ENCODE measurements at places on chromosomes 4 and X.

DNA sequence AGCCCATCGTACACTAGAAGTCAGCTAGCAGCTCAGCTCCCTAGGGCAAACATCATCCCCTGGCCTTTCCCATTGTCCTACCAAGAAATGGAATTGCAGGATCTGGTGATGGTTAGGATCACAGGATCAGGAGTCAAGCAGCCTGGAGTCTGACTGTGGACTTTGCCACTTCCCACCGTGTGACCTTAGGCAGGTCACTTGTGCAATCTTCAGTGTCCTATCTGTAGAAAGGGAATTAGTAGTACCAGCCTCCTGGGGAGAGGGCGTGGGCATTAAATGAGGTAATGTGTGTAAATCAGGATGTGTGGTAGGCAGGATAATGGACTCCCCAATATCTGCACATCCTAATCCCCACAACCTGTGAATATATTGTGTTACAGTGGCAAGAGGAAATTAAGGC lies 38.6 kb upstream of the APLN start:
- H3K36me3 ChIP-seq: no peaks in the 10 kb centered on the region
- no peak overlapping the region for H3K27ac ChIP-seq
- H3K27me3 ChIP-seq: no peaks in the 10 kb centered on the region
- no peak for DNase-seq

GRCh38 chrX:48592971-48593370 lies 4.3 kb upstream of the WDR13 start:
- DNase-seq: no peak
- no peaks in the 10 kb centered on the region for H3K27me3 ChIP-seq
- peaks cover 3% of the 10 kb centered on the region for H3K4me1 ChIP-seq
- H3K36me3 ChIP-seq: peaks cover 3% of the 10 kb centered on the region

GRCh38 chrX:117429501-117429900 lies 687.1 kb downstream of the KLHL13 start:
- H3K4me3 ChIP-seq: no peak overlapping the region
- DNase-seq: no peak
- H3K4me1 ChIP-seq: no peaks in the 10 kb centered on the region
- H3K27me3 ChIP-seq: no peaks in the 10 kb centered on the region
- no peaks in the 10 kb centered on the region for H3K36me3 ChIP-seq

DNA sequence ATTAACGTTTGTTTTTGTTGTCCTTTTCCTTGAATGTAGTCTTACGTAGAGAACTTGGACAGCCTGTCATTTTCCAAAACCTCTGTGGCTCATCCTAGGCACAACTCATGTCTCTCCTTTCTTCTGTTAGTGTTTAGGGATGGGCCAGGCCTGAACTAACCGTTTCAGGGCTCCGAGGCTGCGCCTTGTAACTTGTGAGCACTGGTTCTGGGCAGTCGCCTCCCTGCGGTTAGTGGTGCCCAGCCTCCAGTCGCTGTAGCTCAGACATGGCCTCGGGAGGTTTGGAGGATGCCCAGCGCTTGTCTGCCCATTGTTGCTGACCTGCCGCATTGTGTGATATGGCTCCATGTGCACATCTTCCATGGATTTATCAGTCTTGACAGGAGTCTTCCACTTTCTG lies 32.8 kb downstream of the TMEM131L start:
- H3K27ac ChIP-seq: peak overlapping the region; percentile 89
- no peak for DNase-seq
- peak overlapping the region; percentile 51 for H3K4me3 ChIP-seq
- H3K4me1 ChIP-seq: peaks cover 76% of the 10 kb centered on the region
- no peaks in the 10 kb centered on the region for H3K27me3 ChIP-seq
- H3K36me3 ChIP-seq: peaks cover 36% of the 10 kb centered on the region

GRCh38 chr4:41319553-41319952 lies 62.8 kb downstream of the UCHL1 start:
- H3K4me3 ChIP-seq: no peak overlapping the region
- no peaks in the 10 kb centered on the region for H3K4me1 ChIP-seq
- no peak overlapping the region for H3K27ac ChIP-seq
- H3K27me3 ChIP-seq: no peaks in the 10 kb centered on the region
- DNase-seq: no peak
- H3K36me3 ChIP-seq: no peaks in the 10 kb centered on the region

DNA sequence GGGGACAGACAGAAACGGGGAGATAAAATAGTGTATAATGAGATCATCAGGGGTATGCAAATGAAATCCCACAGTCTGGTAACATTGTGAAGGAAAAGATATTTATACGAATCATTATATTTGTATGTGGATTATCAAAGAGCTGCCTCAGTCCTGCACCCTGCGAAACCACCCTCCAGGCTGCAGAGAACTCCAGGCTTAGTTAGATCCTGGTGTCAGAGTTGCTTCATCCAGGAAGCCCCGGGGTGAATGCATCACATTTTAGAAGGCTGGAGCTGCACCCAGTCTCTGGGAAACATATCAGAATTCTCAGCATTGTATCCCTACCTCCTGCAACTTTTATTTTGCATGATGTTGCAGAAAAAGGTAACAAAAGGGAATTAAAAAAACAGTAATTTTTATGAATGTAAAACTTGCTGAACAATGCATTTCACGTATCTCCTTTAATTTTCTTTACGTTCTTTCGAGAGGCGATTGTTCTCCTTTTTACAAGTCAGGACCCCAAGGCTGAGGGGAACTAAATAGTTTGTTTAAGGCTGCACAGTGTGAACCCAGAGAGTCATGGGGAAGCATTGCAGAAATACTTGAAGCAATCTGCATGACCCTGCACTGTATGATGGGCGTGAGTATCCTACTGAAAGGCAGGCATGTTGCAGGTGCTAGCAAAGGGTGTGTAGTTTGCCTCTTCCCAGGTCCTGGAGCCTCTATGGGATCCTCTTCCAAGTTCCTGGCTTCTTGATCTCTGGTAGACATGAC lies 299.5 kb upstream of the CLNK start:
- no peak for DNase-seq
- H3K4me1 ChIP-seq: peaks cover 8% of the 10 kb centered on the region
- H3K4me3 ChIP-seq: no peak overlapping the region
- H3K27ac ChIP-seq: no peak overlapping the region
- no peaks in the 10 kb centered on the region for H3K36me3 ChIP-seq

DNA sequence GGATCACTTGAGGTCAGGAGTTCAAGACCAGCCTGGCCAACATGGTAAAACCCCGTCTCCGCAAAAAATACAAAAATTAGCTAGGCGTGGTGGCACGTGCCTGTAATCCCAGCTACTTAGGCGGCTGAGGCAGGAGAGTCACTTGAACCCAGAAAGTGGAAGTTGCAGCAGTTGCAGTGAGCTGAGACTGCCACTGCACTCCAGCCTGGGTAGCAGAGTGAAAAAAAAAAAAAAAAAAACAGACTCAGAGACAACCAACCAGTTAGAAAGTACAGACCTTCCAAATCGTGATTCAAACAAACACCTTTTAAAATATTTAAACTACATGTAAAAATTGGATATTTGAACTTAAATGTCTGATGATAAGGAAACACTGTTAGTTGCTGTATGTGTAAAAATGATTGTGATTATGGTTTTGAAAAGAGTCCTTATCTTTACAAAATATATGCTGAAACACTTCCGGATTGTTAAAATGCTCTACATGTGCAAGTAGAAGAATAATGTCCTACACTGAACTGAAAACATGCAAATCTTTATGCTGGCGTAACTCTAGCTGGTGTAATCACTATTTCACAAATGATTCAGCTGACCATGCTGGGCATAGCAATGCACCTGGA lies 37.8 kb downstream of the SH3KBP1 start:
- DNase-seq: no peak
- H3K27ac ChIP-seq: peak overlapping the region; percentile 46
- no peak overlapping the region for H3K4me3 ChIP-seq
- peaks cover 8% of the 10 kb centered on the region for H3K36me3 ChIP-seq
- H3K4me1 ChIP-seq: peaks cover 43% of the 10 kb centered on the region

DNA sequence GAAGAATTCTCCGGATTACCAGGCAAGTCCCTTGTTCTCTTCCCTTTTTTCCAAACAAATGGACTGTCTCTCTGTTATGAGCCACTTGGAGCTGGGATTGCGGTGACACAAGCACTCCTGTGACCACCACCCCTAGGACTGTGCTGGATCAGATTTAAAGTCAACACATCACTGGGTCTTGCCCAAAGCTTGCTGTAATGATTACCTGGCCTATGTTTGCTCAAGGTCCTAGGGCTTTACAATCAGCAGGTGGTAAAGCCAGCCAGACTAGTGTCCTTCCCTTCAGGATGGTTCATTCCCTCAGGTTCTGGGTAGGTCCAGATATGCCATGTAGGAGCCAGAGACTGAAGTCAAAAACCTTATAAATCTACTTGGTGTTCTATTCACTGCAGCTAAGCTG lies 144.7 kb downstream of the COX18 start:
- no peak for DNase-seq
- H3K36me3 ChIP-seq: no peaks in the 10 kb centered on the region
- no peaks in the 10 kb centered on the region for H3K27me3 ChIP-seq
- no peaks in the 10 kb centered on the region for H3K4me1 ChIP-seq
- H3K27ac ChIP-seq: no peak overlapping the region

GRCh38 chr4:101851672-101852071 lies 61.1 kb downstream of the BANK1 start:
- no peak overlapping the region for H3K27ac ChIP-seq
- no peak for DNase-seq

GRCh38 chr4:112751447-112751846 lies 114.5 kb downstream of the LARP7 start:
- H3K27ac ChIP-seq: no peak overlapping the region
- H3K4me1 ChIP-seq: no peaks in the 10 kb centered on the region
- no peak overlapping the region for H3K4me3 ChIP-seq
- no peaks in the 10 kb centered on the region for H3K36me3 ChIP-seq
- peaks cover 21% of the 10 kb centered on the region for H3K27me3 ChIP-seq

DNA sequence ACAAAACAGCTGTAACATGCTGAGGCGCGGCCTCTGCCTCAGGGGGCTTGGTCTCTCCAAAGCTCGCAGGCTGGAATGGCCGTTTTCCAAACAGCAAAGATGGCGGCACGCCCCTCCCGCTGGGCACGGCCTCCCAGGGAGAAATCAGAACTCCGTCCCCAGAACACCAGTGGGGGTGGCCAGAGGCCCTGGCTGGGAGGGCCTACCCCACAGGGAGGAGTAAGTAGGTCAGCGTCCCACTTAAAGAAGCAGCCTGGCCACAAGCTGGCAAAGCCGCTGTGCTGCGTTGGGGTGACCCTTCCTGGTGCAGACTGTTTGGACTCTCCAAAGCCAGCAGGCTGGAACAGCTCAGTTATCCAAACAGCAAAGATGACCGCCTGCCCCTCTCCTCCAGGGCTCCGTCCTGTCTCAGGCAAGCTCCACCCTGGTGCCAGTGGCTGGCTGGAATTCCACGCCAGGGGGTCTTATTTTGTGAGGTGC lies 862.8 kb downstream of the TRIML1 start:
- H3K36me3 ChIP-seq: no peaks in the 10 kb centered on the region
- H3K27me3 ChIP-seq: no peaks in the 10 kb centered on the region
- no peaks in the 10 kb centered on the region for H3K4me1 ChIP-seq
- DNase-seq: no peak
- H3K27ac ChIP-seq: no peak overlapping the region

DNA sequence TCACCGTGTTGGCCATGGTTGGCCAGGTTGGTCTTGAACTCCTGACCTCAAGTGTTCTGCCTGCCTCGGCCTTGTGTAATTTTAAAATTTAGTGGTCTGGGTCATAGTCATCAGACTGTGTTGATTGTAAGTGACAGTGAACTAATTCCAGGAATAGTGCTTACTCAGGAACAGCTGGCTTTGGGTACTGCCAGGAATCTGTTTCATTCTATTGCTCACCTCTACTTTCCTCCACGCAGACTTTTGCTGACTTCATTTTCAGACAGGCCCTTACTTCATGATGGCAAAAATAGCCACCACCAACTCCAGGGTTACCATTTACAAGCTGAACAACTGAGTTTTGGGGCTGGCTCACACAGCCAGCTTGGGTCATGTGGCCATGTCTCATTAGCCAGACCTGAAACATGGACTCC lies 54.6 kb downstream of the FNIP2 start:
- no peak overlapping the region for H3K4me3 ChIP-seq
- no peak for DNase-seq
- H3K27ac ChIP-seq: peak overlapping the region; percentile 65
- H3K36me3 ChIP-seq: peaks cover 4% of the 10 kb centered on the region

DNA sequence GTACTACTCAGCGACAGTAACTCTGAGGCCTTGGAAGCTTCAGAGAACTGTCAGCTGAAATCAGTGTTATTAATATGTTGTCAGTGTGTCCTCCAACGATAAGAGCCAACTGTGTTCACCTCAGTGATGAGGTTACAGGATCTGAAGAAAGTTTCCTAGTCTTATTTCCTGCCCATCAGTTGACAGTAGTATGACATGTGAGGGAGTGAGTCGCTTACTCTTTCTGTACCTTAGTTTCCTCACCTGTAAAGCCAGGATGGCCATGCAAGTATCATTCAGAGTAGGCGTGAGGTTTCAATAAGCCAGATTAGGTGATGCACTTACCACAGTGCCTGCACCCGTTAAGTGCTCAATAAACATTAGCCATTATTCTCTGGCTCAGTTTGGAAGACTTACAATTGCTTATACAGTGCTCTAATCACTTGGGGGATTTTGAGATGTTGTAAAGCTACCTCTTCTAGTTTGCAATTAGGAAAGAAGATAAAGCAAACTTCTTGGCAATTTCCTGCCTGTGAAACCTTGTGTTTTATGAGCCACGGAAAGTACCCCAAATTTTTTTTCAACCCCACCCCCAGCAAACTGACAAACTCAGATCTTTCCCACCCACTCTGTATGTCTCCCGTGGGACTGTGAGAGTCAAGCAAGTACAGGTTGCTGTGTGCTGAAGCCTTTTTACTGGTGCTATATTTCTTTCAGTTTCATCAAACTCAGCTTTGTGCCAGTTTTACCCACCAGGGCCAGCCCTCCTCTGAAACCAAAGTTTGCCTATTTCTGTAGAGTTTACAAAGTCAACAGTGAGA lies 62.2 kb downstream of the ANXA3 start:
- no peak overlapping the region for H3K4me3 ChIP-seq
- DNase-seq: no peak
- H3K27me3 ChIP-seq: no peaks in the 10 kb centered on the region
- peaks cover 51% of the 10 kb centered on the region for H3K4me1 ChIP-seq

GRCh38 chr4:80231180-80231579 lies 33.9 kb downstream of the PRDM8 start:
- DNase-seq: no peak
- no peaks in the 10 kb centered on the region for H3K36me3 ChIP-seq
- H3K27me3 ChIP-seq: peaks cover 24% of the 10 kb centered on the region
- no peaks in the 10 kb centered on the region for H3K4me1 ChIP-seq
- no peak overlapping the region for H3K27ac ChIP-seq

DNA sequence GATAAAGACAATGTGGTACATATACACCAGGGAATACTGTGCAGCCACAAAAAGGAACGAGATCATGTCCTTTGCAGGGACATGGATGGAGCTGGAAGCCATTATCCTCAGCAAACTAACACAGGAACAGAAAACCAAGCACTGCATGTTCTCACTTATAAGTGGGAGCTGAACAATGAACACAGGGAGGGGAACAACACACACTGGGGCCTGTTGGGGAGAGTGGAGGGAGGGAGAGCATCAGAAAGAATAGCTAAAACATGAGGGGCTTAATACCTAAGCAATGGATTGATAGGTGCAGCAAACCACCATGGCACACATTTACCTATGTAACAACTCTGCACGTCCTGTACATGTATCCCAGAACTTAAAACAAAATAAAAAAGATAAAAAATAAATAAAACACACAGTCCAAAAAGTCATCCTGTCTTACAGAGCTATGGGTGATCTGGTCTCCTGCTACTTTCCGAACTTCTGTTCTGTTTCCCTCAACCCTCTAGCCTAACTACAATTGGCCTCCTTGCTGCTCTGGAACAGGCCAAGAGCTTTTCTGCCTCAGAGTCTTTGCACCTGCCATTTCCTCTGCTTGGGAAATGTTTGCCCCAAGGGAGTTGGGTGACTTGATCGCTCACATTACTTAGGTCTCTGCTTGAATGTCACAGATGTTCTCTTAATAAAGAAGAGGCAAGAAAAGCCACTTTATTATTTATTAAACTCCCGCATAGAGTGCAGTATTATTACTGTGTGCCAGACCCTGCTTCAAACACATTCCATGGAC lies 1.1 kb upstream of the CD38 start:
- no peaks in the 10 kb centered on the region for H3K27me3 ChIP-seq
- DNase-seq: no peak
- peaks cover 71% of the 10 kb centered on the region for H3K4me1 ChIP-seq
- H3K36me3 ChIP-seq: peaks cover 38% of the 10 kb centered on the region

Measured in activated T-helper 2 cell treated with anti-CD3 and anti-CD28 coated beads, Interferon-gamma antibody, Interleukin-2, Interleukin-4, amounts not matched to agents 10 μg/mL and 5 μg/mL and 100 μg/mL, durations not matched to agents 14 hours and 24 hours and 36 hours (primary cell).